ENCODE measurements at places on chromosomes 5 and 9.

DNA sequence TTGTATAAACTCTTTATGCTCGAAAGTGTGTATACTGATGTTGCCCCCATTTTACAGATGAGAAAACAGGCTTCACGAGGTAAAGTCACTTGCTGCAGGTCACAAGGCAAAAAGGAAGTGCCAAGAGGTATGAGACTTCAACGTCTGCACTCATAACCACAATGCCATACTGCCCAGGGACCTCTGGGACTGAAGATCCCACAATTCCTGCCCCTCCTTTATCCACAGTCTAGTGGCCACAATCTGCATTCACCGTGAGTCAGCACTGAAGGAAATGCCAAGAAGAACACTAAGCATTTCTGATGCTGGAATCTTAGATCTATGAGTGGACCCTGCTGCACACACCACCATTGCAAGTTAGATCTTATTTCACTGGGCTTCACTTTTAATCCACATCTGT, 37.3 kb downstream of the MED27 start:
- DNase-seq: peak; percentile 84

- DNase-seq: peak; percentile 65
Measured at GRCh38 chr5:59416451-59416850, 477.1 kb downstream of the PDE4D start.

DNA sequence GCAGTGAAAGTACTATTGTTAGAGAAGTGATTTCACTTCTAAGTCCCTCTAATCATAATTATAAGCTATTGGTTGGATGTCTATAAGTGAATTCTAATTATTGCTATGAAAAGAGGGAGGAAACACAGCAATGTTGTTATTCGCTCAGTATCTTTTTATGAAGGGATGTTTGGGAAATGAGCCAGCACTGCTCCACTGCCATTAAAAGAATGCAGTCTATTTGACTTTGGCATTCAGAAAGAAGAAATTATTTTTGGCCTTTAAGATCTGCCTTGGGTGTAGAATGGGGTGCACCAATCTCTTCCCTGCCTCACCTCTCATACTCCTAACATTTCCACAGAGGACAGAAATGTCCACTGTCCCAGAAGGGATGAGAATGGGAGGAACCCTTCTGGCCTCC, 332.0 kb downstream of the SPATA31D1 start:
- no peak for DNase-seq

- peak; percentile 76 for DNase-seq
Measured at GRCh38 chr9:137021979-137022661, 5.9 kb downstream of the ABCA2 start.

- no peak for DNase-seq
Measured at GRCh38 chr9:27086818-27087680, 22.0 kb upstream of the TEK start.
